ENCODE measurements at places on chromosomes 4 and X.
A peak's percentile ranks its signal among the peaks of the same experiment; 100 is the strongest.

DNA sequence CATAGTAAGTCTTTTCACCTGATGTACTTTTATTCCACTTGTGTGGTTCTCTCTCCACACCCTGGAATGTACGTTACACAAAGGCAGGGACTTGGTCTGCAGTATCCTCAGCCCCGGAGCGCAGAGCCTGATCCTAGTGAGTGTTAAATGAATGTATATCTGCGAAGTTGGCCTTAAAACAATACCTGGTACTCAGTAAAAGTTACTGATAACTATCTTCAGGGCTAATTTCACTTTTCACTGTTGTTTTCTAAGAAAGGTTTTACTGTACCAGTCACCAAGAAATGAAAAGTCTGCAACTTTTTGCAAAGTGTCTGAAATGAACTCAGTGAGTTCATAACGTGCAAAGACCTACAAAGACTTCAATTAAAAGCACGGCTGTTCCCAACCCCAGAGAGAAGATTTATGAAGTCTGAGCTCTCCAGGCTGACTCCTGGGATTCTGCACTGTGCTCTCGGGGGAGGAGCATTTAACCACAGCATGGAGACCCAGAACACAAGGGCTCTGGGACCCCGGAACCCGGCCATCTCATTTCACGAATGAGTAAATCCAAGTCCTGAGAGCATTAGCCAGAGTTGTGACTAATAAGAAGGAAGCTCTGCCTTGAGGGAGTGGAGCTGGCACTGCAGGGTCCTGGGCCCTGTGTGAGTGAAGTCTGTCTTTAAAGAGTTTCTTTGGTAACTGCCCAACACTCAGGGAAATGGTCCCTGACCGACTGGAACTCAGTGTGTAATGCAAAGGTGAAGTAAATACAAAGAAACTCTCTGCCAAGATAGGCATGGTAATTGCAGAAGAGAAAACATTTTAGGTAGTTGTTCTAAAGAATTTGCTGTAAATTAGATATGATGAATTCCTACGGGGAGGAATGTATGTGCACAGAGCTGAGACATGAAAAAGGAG, 165.8 kb downstream of the NSUN7 start:
- no peak for DNase-seq

DNA sequence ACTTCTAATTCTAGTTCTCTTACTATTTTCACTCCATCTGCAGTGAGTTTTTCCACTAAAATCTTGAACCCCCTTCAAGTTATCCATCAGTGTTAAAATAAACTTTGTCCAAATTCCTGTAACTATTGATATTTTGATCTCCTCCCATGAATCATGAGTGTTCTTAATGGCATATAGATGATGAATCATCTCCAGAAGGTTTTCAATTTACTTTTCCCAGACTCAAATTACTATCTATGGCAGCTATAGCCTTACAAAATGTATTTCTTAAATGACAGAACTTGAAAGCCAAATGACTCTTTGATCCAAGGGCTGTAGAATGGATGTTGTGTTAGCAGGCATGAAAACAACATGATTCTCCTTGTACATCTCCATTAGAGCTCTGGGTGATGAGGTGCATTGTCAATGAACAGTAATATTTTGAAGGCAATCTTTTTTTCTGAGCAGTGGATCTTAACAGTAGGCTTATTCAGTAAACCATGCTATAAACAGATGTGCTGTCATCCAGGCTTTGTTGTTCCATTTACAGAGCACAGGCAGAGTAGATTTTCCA, 16.1 kb upstream of the IQCM start:
- DNase-seq: no peak

DNA sequence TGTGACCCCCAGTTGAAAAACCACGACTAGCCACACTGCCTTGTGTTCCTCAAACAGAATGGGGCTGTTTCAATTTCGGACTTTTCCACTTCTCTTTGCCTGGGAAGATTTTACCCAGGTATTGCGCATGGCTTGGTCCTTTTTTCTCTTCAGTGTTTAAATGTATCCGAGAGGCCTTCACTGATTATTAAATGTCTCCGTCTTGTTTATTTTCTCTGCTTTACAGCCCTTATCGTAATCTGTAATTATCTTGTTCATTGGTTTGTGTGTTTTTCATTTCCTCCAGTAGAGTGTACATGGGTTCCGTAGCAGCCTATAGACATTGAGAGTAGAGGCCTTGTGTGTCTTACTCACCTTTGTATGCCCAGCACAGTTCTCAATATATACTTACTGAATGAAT, 2.4 kb downstream of the MOSPD2 start:
- no peak for DNase-seq

GRCh38 chrX:37652589-37653231, 32.9 kb upstream of the XK start:
- DNase-seq: no peak

DNA sequence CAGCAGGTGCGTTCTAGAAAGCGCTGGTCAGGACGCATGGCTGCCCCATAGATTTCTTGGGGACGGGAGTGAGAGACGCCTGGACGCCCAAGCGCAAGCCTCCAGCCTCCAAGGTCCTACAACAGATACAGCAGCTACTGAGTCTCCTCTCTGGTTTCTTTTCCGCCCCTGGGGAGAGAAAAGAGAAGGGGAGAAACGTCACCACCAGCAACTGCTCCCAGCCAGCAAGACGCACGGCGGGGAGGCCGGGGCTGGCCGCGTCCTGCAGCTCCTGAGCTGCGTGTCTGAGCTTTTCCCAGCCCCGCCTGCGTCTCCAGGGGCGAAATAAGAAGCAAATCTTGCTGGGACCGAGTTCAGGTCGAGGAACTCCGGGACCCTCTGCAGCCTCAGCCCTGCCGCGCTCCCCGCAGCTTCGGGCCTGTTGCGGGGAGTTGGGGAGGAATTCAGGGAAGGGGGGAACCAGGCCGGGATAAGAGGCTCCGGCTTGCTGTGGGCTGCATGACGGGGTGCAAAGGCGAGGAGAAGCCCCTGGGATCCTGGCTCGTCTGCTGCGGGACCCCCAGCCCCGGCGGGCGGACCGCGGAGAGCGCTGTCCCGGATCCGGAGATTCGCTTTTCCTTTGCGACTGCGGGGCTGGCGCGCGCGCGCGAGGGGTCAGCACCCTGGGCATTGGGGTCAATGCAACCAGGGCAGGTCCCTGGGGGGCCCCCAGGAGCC, 6.8 kb upstream of the SHOX start:
- DNase-seq: no peak

GRCh38 chrX:18676470-18676869, 4.6 kb upstream of the RS1 start:
- no peak for DNase-seq

- DNase-seq: peak; percentile 35
Observed at GRCh38 chrX:53312946-53313727, 31.8 kb upstream of the IQSEC2 start.

- DNase-seq: no peak
Observed at GRCh38 chr4:47485768-47486167, 693 bp downstream of the ATP10D start.

DNA sequence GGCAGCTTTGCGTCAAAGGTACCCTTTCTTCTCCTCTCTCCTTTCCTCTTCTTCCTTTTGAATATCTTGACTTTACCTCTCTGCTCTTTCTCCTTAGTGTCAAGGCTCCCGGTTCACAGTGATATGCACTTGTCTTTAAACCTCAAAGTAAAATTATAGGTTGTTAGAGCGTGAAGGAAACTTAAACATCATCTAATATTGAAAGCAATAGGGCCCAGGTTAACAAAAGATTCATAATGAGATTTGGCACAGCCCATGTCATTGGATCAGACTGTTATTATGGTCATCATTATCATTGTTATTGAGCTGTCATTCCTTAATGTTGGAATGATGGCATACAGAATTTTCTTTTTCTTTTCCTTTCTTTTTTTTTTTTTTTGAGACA, 32.5 kb downstream of the FTHL17 start:
- DNase-seq: no peak

DNA sequence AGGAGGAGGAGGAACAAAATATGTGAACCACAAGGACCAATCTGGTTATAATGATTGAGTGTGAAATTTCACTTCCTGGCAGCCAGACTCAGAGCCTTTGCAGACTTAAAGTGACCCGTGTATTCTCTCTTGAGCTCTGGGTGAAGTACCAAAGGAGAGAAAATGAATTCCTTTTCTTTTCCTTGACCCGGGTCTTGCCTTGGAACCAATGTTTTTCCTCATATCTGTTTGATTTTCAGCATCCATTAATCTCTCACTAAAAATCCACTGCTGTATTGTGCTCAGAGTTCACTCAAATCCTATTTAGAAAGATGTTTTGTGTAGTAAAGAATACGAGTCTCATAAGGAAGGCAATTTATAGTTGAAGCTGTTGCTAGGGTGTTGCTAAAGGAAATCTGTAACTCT, 78.3 kb upstream of the C1QTNF7 start:
- no peak for DNase-seq

DNA sequence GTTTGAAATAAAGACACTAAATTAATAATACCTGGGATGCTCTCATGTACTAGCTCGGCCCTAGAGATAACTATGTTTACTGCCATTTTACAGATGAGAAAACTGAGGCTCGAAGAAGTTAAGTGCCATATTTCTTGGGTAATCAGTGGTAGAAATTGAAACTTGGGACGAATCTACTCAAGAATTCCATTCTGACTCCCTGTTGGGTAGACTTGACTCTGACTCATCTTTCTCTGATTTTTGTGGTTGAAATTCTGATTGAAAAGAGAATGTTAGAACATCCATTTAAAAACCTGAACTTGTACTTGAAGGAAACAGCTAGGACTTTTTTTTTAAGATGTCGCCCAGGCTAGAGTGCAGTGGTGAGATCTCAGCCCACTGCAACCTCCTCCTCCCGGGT, 50.1 kb upstream of the NSUN7 start:
- no peak for DNase-seq

- no peak for DNase-seq
Observed at GRCh38 chr4:102819588-102820365, 7.6 kb downstream of the UBE2D3 start.

GRCh38 chr4:45317276-45317675, 590.9 kb upstream of the GNPDA2 start:
- no peak for DNase-seq

- no peak for DNase-seq
Observed at GRCh38 chrX:68139791-68140190, 293.5 kb downstream of the OPHN1 start.

GRCh38 chr4:137529432-137529831, 2.9 kb downstream of the PCDH18 start:
- DNase-seq: no peak

DNA sequence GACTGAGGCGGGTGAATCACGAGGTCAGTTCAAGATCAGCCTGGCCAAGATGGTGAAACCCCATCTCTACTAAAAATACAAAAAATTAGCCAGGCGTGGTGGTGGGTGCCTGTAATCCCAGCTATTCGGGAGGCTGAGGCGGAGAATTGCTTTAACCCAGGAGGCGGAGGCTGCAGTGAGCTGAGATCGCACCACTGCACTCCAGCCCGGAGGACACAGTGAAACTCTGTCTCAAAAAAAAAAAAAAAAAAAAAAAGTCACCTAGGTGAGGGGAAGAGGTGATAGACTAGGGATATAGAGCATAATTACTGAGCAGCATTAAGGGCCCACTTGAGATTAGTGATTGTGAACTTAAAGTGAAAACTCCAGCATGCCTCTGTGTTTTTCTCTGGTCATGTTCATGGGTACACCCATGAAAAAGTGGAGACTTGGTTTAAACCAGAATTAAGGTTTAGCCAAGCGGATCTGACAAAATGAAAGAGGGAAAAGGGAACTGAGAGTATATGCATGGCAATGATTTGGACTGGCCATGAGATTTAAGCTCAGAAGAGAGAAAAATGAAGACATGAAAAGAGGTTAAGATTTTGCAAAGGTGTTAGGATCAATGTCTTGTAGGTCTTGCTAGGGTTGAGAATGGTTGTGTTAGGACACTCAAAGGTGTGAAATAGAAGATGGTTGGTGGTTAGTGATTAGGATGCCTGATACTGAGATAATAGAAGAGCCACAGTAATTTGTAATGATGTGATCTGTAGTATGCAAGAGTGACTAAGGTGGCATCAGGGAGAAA, 105.0 kb downstream of the RAB28 start:
- DNase-seq: no peak

DNA sequence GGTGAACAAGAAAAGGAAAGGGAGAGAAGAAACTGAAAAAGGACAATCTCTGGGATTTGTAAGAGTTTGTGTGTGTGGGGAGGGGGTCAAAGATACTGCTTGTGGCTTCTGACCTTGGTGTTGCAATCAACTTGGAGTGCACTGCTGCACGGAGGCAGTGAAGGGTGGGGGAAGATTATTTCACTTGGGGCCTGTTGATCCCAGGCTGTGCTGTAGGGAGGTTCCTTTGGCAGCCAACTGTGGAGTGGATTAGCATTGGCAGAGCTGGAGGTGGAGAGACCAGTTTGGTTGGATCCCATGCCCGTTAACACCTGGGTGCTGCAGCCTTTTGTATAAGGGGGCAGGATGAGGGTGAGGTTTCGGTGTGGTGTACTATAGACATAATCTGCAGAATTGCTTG, 38.2 kb downstream of the AFF1 start:
- peak; percentile 62 for DNase-seq

DNA sequence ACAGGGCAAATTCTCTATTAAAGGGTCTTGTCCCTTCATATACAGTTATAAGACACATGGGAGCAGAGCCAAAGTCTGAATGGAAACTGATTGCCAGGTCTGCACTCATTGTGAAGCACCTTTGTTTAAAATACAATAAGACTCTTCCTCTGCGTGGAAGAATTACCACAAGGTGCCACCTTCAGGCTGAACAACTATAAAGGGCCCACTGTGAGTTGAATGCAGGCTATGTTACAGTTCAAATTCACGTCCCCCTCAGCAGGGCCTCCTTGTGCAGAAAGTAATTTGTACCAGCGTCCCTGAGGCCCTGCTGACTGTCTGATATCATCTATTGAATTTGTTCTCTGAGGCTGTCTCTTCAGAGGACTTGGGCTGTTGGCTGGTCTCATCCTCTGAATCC, 225.8 kb upstream of the TEX13C start:
- no peak for DNase-seq

GRCh38 chr4:84498203-84498934, 723 bp downstream of the NKX6-1 start:
- peak; percentile 34 for DNase-seq

- no peak for DNase-seq
Observed at GRCh38 chr4:75973766-75974165, 17.0 kb downstream of the SDAD1 start.

- DNase-seq: no peak
Observed at GRCh38 chrX:106619797-106620196, 8.0 kb downstream of the RADX start.

- no peak for DNase-seq
Observed at GRCh38 chr4:13865871-13866669, 238.5 kb upstream of the BOD1L1 start.

GRCh38 chr4:27020203-27020602, 159.6 kb downstream of the STIM2 start:
- DNase-seq: no peak

- DNase-seq: peak; percentile 90
Observed at GRCh38 chr4:89248879-89249281, 58.7 kb downstream of the GPRIN3 start.

GRCh38 chrX:131279617-131280016, 9.5 kb downstream of the IGSF1 start:
- no peak for DNase-seq

- DNase-seq: no peak
Observed at GRCh38 chrX:39639871-39640270, 457.9 kb downstream of the BCOR start.

DNA sequence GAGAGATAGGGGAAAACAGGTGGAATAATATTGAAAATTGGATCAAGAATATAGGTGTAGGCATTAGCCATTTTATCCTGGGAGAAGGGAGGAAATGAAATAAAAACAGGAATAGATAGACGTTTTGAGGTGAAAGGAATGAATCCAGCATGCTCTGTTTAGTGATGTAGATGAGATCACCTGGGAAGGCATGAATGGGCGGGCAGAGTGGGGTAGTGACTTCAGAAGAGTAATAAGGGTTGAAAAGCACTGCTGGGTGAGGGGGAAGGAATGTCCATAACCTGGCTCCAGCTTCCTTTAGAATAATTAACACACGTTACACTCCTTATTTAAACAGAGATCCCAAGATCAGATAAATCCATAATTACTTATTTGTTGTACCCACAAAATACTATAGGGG, 191.1 kb upstream of the ANXA3 start:
- DNase-seq: no peak

Measured in NCI-H345 (cell line).